ENCODE measurements at places on chromosomes 2 and 18. TPM values are rescaled to one million over a fixed set of nuclear protein-coding genes. Genes with fewer than 3 reads are reported as not detected.
A peak's percentile ranks its signal among the peaks of the same experiment; 100 is the strongest.

DNA sequence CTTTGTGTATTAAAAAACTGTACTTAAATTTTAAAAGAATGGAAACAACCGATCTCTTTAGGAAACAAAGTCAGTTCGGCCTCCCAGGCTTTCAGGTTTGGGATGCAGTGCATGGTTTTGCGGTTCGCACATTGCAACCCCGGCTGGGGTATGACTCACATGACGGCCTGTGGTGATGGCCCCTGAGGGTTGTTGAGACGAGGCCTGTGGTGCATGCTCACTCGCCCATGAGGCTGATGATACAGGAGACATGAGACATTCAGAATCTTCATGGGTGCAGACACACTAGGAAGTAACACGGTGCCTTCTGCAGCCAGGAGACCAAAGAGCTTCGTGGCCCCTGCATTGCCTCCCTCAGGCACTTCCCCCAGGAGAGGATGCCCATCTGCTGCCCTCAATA lies 724.6 kb upstream of the SALL3 start:
- no peak for DNase-seq

NMUR1 gene
- not detected for polyA plus RNA-seq

FOXD4L1 gene
- polyA plus RNA-seq = 0.06 TPM

- DNase-seq = no peak
These were observed 73.9 kb downstream of the NDUFA10 start for GRCh38 chr2:239951129-239951734.

CHN1 gene
- polyA plus RNA-seq = 20.1 TPM

CRYGD gene
- polyA plus RNA-seq = not detected

GRCh38 chr2:30662268-30663131 lies 144.7 kb downstream of the CAPN13 start:
- no peak for DNase-seq

- no peak for DNase-seq
These were observed 57.8 kb upstream of the OTOF start for GRCh38 chr2:26535663-26536275.

TLX2 gene
- not detected for polyA plus RNA-seq

UGT1A9 gene
- not detected for polyA plus RNA-seq

DNA sequence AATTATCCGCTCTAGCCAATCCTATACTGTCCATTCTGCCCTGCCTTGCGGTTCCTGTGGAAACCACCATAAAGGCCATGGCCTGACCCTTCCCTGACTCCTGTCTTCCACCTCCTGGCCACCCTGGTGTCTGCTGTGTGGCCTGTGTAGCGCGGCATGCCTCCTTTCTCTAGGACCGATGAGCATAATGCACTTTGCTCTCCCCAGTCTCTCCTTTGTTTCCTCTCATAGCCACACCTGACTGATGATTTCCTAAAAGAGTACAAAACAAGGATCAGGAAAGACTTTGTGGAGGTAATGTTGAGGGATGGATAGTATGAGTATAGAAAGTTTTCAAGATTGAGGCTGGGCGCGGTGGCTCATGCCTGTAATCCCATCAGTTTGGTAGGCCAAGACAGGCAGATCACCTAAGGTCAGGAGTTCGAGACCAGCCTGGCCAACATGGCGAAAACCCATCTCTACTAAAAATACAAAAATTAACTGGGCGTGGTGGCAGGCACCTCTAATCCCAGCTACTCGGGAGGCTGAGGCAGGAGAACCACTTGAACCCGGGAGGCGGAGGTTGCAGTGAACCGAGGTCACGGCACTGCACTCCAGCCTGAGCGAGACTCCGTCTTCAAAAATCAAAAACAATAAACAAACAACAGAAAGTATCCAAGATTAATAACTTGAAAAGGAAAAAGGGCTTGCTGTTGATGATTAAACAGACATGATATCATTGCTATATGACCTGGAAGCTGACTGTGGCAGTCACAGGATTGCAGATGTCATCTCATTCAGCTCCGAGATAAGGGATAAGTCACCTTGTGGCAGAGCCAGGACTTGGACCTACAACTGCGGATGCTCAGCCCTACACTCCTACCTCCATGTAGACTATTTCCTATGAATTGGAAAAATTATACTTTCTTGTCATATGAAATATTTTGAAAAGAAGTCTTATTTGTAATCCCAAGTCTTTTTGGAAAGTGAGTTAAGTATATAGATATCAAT lies 16.6 kb downstream of the SOWAHC start:
- no peak for DNase-seq

- no peak for DNase-seq
These were observed 56.2 kb upstream of the ID2 start for GRCh38 chr2:8625399-8626300.

DNA sequence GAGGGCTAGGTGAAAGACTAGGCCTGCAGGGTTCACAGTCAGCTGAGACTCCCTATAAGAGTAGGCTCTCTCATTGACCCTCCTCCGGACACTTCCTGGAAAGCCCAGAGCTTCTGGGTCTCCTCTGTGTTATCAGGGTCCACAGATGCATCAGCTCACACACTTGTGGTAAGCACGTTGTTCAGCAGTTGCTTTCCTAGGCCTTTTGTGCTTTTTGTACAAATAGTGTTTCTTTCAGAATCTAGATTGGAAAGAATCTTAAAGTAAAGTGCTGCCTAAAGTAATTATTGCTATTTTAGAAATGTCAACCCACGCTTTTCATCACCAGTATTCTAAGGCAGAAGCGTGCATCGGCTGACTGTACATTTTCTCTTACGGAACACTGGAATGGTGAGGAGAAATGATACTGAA lies 15.5 kb downstream of the SLC9A2 start:
- no peak for DNase-seq

CCDC178 gene
- polyA plus RNA-seq = 1.6 TPM

DNA sequence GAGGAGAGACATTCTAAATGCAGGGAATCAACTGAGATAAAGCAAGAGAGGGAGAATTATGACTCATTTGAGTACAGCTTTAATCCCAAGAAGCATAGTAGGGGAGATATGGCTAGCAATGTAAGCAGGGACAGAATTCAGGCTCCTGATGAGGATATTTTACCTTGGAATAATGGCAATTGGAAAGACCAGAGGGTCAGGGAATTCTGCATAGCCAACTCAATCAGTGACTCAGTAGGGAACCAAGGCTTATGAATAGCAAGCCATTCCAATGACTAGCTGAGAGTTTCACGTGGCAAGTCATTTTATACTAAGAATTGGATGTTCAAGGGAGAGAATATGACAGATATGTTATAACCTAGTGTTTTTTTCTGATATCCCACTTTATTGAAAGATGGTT lies 563.8 kb upstream of the NETO1 start:
- no peak for DNase-seq

- DNase-seq = no peak
These were observed 1184.9 kb upstream of the ACVR2A start for GRCh38 chr2:146659976-146660375.

DNA sequence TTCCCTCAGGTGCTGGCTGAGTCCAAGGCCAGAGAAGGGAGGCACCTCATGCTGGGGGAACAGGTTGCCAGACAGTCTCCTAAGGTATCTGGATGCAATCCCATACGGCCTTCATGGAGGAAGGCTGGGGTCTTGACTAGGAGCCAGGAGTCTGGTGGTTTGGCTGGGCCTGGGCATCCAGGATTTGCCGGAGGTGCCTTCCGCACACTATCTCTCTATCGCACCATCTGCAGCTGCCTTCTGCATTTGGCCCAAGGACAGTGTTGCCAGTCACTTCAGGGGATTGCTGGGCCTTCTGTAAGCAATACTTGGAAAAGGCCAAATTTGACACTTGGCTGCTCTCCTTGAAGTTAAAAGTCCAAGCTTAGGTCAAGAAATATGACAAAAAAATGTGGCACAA lies 327.2 kb downstream of the EN1 start:
- DNase-seq = no peak

TMEM169 gene
- polyA plus RNA-seq = not detected

DNA sequence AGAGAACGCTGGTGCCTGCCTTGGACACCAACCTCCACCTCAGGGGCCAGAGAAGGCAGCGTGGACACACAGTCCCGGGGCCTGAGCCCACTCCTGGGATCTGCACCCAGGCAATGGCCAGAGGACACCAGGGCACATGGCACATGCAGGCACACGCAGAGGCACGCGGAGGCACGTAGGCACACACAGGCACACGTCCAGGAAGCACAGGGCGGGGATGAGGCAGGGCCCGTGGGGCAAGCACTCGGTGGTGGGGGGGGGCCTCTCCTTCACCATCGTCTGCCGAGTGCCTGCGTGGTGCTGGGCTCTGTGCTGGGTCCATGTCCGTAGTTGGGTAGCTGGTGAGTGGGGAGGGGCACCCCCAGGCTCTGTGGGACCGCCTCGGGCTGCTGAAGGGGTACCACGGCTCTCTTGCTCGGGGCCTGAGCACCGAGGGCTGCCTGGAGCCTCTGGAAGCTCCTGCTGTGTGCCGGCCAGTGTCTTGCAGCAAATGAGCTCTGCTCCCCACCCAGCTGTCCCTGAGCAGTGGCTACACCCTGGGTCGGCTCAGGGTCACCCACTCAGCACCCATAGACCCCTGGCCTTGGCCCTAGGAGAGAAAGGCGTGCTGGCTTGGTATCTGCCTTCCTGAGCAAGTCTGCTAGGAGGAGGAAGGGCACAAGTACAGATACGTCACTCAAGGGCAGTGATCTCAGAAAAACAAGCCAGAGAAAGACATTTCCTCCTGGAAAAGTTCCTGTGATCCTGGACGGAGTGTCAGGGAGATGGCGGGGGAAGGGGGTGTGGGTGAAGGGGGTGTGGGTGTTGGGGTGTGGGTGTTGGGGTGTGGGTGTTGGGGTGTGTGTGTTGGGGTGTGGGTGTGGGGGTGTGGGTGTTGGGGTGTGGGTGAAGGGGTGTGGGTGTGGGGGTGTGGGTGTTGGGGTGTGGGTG lies 26.4 kb downstream of the RTP5 start:
- DNase-seq = peak; percentile 69

- DNase-seq = peak; percentile 31
These were observed 4.2 kb downstream of the SP9 start for GRCh38 chr2:174338671-174339560.

DCDC2C gene
- polyA plus RNA-seq = not detected

- DNase-seq = no peak
These were observed 258.4 kb downstream of the MEIS1 start for GRCh38 chr2:66693076-66693965.

GRCh38 chr2:102074152-102074783 lies 68.3 kb upstream of the IL1R1 start:
- DNase-seq = no peak

PCBP1 gene
- 196 TPM for polyA plus RNA-seq

GRCh38 chr2:224584111-224584784 lies 915 bp downstream of the CUL3 start:
- DNase-seq = peak; percentile 56

SATB2 gene
- polyA plus RNA-seq = 0.62 TPM

GALNT14 gene
- polyA plus RNA-seq = 0.04 TPM

- no peak for DNase-seq
These were observed 8.9 kb upstream of the TMEM185B start for GRCh38 chr2:120231974-120232635.

- no peak for DNase-seq
These were observed 12.1 kb downstream of the CD226 start for GRCh38 chr18:69935319-69936190.

DNA sequence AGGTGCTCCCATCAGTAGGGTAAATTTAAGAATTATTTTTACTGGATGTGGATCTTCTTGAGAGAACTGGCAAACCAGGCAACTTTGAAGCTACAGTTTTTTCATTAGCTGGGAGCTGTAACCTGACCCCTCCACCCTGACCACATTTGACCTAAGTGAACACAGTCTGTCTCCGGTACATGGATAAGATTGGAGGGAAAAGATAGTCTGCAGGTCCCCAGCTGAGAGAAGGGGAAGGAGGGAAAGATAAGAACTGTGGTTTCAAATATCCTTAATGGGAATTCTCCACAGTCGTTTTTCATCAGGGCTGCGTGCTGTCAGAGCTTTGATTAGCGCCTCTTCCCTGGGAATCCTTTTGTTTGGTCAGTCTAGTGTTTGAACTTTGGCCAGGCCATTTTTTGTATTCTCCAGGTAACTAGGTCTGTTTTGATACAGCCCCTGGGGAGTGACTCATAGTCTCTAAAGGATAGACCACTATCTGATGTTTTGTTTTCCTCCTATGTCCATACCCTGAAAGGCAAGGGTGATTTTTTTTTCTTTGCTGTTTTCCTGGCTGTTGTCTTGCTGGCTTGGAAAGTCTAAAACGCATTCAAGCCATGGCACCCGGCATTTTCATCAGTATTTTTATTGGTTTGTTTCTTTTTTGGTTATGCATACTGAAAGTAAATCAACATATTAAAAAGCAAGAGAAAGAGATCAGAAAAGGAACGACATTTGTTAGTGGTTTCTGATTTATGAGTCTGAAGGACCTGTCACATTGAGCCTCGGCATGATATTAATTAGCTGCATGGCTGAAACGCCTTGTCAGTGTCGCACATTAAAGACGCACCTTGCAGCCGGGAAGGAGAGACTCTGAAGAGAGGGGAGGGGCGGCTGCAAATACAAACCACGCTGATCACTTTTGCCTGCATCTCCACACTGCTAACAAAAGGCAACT lies 183.4 kb upstream of the FN1 start:
- DNase-seq = peak; percentile 69

STAT4 gene
- 0.97 TPM for polyA plus RNA-seq

- DNase-seq = peak; percentile 21
These were observed 50.3 kb downstream of the GBX2 start for GRCh38 chr2:236117861-236118269.

- DNase-seq = no peak
These were observed 403 bp upstream of the CLUL1 start for GRCh38 chr18:596288-596881.

AQP12B gene
- polyA plus RNA-seq = not detected

GRCh38 chr2:171482308-171482707 lies 40.0 kb upstream of the CYBRD1 start:
- no peak for DNase-seq

KLHL14 gene
- not detected for polyA plus RNA-seq

- no peak for DNase-seq
These were observed 172.5 kb downstream of the MYO1B start for GRCh38 chr2:191417746-191418145.

GRCh38 chr2:100560216-100560830 lies 2.5 kb upstream of the PDCL3 start:
- no peak for DNase-seq

GCG gene
- not detected for polyA plus RNA-seq

GRCh38 chr18:79625924-79626561 lies 53.6 kb upstream of the CTDP1 start:
- no peak for DNase-seq

DNA sequence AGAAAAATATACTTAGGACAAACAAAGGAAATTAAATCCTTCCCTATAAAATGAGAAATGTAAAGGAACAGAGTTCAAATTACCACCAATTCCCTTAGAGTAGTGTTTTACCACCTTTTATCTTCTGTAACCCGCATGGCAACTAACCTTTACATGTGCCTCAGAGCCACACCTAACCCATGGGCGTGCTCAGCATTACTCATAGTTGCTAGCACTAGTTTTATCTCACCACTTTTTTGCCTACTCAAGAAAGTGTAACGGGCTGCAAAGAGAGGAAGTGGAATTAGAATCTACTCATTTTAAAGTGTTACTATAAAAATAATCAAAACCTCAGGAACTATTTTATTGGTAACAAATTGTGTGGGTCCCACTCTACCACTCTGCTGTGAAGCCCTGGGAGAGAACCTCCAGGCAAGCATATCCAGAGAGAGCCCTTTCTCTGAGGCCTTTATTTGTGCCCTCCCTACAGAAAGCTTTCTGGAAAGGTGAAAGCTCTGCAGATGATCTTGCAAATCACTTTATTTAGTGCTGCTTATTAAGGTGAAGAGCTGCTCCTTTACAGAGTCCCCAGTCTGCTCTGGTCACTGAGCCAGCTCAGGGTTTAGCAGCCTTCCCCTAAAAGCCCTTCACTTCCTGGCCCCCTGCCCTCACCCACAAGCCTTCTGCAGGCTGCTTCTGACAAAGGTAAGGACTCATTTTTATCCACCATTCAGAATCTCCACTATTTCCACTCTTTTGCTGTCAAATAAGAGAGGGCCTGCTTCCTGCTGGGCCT lies 98.8 kb downstream of the TRABD2A start:
- DNase-seq = no peak

Data from endothelial cell of umbilical vein (primary cell).